HCEC 1CT (cell line): ENCODE measurements at places on chromosomes 13 and 19.

- no peak for DNase-seq
Observed at GRCh38 chr19:7120499-7120898, 51.0 kb downstream of the ZNF557 start.

- DNase-seq: peak; percentile 42
Observed at GRCh38 chr19:14138576-14139265, 2.3 kb upstream of the ASF1B start.

GRCh38 chr19:18021121-18021755 lies 13.3 kb downstream of the ARRDC2 start:
- peak; percentile 64 for DNase-seq

GRCh38 chr13:112968910-112969691 lies at the start of gene MCF2L:
Gene MCF2L, plus strand, starts transcription at chr13:112969214. Its CDS starts 166 bp downstream, at chr13:112969380.
- no peak for DNase-seq

- no peak for DNase-seq
Observed at GRCh38 chr13:31946091-31946770, 85.3 kb upstream of the FRY start.

DNA sequence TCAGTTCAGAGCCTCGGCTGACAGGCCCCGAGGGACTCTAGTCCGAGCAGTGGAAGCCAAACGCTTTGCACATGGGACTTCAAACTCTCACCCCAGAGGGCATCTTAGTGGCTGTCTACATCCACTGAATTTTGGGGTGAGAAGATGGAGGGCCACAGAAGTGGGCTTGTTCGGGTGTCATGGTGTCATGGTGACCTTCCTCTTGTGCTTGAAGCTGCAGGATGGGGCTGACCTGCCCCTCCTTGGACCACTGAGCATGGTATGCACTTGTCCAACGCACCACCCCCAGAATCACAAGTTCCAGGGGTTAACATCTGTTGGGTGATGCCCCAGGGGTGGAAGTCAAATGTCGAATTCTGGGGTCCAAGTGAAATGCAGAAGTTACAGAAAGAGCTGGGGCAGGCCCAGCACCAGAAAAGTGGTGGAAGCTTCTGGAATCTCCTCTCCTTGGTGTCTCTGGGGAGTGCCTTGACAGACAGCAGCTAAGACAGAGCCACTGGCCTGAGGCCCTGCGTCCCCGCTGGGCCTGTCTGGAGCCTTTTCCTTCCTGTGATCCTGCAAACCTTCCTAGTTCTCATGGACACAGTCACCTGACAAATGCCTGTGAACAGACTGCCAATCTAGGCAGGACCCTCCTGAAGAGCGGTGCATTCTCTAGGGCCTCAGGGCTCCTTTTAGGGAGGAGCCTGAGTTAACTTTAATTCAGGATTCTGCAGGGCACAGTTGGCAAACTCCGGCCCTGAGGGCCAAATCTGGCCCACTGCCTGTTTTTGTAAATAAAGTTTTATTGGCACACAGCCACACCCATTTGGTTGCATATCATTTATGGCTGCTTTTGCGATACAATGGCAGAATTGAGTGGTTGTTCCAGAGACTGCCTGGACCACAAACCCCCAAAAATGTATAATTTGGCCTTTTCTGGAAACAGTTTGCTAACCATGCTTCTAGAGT lies 65.1 kb upstream of the RANBP3 start:
- DNase-seq: no peak

DNA sequence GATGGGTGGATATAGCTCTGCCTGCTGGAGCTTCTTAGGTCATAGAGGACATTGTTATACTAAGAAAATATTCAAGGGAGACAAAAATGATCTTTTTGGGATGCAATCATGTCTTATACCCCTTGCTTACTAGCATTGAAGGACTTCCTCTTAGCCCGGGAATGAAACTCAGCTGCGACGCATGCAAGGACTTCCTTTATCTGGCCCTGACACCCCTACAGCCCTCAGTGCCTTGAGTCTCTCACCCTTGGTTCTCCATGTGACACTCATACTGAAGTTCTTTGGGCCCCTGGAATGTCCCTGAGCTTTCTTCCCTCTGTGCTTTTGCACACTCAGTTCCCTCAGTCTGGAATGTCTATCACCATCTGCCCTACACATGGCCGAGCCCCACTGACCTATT lies 72.5 kb upstream of the MTIF3 start:
- DNase-seq: no peak

DNA sequence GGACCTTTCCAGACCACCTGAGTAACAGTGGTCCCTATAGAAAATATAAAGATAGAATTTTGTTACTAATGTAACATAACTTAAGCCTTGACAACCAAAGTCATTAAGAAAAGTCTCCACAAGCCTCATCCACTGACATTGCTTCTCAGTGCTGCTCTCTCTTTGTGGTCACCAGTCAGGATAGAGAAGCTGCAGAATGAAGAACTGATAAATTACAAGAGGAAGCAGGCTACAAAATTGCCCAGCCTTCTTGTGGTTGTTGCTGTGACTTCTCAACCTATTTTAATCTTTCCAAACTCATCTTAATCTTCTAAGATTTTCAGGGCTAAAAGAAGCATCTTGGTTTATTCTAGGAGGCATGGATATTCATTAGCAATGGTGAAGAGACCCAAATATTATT lies 343.8 kb downstream of the MZT1 start:
- DNase-seq: no peak

- DNase-seq: no peak
Observed at GRCh38 chr13:109669234-109669612, 117.2 kb downstream of the IRS2 start.

DNA sequence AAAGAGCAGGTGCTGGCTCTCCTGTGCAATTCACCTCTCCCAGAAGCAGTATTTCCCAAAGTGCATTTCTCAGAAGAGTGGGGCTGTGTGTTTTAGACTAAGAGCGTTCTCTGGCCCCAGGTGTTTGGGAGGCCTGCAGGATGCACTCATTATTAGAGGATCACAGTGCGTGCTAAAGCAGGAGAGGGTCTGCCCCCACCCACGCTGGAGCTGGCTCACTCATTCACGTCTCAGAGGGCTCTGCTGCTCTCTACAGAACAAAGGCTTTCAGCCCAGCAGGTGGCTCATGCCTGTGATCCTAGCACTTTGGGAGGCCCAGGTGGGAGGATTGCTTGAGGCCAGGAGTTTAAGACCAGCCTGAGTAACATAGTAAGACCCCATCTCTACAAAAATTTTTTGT lies 756.7 kb downstream of the UQCRFS1 start:
- DNase-seq: no peak

DNA sequence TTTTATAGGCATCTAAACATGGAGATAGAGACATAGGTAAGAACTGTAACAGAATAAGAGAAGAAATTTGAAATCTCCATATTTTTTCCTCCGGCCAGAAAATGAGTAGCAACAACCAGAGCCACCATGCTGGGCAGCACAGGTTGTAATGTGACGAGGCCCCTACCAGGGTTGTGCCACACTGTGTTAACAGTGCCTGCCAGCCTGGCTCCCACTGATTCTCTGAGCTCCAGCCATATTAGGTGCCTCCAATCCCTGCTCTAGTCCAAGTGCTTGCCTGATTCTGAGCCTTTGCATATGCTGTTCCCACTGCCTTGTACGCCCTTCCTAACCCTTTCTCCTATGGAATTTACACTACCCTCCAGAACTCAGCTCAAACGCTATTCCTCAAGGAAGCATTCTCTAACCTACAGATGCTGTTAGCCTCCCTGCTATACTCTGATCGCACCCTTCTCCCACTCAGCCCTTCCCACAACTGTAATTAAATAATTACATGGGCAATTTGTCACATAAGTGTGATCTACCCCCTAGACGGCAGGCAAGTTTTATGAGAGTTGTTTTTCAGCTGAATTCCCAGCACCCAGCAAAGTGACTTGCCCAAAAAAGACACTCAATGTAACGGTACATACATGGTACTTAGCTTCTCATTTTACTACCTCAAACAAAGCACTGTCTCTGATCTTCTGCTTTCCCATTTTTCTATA lies 37.6 kb upstream of the STARD13 start:
- no peak for DNase-seq

GRCh38 chr19:4064149-4064495 lies 2.6 kb downstream of the ZBTB7A start:
- DNase-seq: no peak

DNA sequence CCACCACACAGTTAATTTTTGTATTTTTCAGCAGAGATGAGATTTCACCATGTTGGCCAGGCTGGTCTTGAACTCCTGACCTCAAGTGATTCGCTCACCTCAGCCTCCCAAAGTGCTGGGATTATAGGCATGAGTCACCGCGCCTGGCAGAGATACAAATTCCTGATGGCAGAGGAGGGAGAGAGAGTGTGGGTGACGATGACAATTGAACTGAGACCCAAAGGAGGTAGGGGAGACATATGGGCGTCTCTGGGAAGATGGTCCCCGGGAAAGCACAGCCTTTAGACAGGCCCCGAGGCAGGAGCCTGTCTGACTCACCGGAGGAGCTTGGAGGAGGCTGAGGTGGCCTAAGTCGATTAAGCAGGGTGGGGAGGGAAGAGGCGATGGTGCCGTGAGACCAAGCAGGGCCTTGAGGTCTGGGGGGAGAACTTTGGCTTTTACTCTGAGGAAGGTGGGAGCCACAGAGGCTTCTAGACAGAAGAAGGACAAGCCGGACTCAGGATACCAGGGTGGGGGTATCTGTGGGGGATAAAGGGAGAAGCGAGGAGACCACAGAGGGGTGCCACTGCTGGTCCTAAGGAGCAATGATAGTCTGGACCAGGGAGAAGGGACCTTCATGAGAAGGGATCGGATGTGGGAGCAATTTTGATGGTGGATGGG lies 38.2 kb downstream of the ARRDC2 start:
- DNase-seq: peak; percentile 38

GRCh38 chr13:41458187-41458760 lies 924 bp downstream of the RGCC start:
- no peak for DNase-seq

DNA sequence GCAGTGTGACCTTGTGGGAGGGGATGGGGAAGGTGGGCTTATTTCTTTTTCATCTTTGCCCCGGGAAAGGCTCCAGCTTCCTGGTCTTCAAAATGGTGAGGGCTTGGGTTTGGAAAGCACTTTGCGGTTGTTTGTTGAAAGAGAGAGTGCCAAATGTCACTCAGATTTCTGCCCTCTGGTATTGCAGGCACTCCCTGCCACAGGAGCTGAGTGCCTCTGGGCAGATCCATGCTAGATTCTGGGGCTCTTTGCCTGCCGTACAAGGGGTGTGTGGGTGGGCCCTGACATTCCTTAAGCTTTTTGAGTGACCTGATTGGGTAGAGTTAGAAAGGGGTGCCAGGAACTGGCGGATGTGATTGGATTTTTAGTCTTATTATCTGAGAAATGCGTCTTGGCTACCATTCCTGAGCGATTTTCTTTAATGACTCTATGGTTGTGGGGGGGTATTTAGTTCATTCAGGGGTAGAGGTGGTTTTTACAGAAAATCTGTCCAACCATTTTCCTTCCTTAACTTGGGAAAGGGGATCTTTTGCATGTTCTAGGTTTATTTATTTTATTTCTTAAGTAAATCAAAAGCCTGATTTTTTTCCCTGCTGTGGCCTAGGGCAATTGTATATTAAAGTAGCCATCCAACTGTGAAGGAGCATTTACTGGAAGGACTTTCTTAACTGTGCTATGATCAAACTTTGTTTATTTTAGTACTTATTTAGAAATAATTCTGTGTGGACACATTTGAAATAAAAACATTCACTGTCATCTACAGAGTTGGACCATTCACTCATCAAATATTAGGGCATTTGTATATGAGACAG lies 3.2 kb downstream of the ARHGAP35 start:
- DNase-seq: peak; percentile 78

DNA sequence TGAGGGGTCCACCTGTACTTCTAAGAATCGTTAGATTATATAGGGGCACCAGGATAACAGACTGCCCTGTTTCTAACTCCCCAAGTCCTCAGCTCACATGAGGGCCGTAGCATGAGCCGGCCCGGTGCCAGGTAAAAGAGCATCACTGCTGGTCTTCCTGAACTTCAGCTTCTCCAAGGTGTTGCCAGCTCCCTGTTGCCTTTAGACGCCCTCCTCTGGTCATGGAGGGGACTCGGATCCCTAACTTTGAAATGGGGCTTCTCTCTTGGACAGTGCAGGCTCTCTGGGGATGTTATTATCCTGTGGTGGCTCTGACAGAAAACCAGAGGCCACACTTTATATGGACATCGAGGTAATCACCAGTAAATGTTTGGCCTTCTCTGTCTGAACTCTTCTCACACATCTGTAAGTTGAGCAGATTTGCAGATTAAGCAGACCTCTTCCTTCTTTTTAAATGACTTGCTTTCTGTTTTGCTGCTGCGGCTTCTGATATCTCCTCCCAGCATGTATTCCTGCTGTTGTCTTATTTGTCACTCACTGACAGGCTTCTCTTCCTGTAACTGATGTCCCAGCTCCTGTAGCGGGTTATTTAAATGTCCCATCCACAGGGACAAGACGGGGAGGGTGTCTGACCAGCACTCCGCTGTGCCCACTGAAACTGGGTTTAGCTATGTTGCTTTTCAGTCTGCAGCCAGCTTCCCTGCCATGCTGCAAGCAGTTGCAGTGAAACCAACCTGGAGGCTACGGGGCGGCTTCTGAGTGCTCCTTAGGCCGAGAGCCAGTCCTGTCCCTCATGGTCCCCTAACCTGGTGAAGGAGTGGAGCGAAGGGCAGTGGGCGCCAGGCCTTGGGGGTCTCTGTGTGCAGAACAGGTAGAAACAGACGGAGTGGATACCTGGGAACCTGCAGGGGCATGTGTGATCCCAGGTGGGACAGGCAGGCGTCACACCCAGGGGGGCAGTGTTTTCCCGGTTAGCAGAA lies 39.2 kb downstream of the TSSK6 start:
- no peak for DNase-seq

DNA sequence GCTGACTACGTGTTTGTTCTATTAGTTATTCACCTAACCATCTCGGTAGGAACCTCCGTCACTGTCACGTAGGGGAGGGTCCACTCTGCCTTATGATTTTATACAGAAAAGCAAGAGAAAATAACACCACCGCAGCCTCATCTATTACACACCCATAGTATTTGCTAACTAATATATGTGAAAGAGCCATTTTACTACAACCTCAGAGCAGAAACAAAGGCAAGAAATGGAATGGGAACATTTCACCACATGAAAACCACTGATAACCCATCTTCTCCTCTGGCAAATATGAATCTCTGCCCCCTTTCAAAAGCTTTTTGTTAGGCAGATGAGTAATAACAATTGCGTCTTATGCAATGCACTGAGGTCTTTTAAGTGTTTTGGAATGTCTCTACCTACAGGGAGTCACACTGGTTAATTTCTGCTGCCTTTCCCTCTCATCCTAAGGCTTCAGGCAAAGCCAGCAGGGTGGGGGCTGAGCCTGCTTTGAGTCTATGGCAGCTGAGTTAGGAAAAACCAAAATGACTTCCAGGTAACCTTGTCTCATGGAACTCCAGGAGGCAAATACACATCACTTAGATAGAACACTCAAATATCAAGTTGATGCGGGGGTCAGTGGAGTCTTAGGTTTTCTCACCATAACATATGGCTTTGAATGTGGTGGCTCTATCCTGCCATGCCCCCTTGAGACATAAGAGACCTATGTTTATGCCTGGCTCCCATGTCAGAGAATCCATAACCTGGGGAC lies 15.0 kb downstream of the TSHZ3 start:
- DNase-seq: peak; percentile 58

- DNase-seq: no peak
Observed at GRCh38 chr19:1749373-1750342, 3.6 kb upstream of the ONECUT3 start.
